ENCODE measurements at places on chromosomes 5 and 9.

- no peak for DNase-seq
These were observed 13.5 kb downstream of the SDHA start for GRCh38 chr5:231661-232060.

DNA sequence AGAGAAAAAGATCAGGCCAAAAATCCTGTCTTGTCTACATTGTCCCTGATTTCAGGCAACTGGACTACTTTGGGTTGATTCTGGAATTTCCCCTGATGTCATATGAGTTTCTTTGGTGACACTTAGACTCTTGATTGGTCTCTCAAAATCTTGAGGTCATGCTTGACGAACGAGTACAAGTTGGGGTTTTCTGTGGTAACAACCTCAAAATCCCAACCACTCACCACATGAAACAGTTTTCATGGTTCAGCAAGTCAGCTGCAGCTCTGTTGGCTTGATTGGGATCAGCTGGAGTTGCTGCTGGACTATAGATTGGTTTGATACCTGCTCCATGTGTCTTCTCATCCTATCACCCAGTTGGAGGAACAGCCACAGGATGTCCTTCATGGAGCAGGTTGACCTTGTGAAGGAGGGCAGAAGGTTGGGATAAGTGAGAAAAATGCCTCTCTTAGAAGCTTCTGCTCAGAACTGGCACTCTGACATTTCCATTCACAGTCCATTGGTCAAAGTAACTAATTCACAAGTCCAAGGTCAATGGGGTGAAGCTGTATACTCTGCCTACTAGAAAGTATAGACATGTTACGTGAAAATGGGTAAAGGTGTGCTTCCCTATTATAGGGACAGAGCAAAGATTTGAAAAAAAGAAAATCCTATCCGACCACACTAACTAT lies 284.5 kb downstream of the SH3GL2 start:
- no peak for DNase-seq

DNA sequence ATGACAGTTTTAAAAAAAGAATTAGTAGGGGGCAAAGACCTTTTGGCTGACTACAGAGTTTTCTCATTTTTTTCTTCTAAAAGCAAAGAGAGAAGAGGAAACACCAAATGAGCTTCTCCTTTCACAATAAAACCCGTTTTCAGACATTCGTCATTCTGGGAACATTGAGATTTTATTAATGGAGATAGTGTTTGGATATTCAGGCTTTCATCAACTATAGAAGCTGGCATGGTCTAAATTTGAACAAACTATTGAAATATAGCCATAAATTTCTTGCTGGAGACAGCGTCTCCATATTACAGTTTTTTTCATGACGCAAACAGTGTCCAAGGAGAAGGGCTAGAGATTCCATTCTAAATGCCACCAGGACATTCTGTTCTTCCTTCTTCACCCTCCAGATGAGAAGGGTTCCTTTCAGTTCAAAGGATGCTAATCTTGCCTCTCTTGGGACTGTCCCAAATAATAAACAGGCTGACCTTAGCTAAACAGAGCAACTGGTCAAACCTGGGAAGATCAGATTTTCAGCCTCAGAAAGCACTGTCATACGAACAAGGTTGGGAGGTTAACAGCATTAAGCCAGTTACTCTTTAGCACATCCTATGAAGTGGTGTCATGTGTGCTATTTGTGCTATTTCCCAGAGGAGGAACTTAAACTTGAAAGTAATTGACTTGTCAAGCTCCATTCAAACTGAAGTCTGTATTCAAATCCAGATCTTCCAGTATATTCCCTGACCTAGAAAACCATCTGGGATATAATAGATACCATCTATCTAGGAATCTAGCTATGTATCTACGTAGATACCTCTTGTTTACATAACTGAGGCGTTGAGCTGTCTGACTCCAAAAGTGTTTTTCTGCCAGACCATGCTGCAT lies 125.6 kb downstream of the LPAR1 start:
- no peak for DNase-seq

DNA sequence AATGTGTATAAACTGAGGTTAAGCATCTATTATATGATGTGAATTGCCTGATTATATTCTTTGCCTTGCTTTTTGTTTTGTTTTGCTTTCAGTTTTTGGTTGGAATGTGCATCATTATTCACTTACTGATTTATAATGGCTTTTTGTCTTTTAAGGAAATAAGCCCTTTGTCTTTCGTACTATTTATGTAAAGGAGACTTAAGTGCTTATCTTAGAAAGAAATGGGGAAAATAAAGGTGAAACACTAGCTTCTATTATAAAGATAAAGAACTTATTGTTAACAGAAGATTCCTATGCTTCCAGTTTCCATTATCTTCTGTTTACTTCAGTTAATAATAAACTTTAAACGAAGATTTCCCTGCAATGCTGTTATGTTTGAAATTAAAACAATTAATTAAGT lies 23.3 kb downstream of the COX7C start:
- DNase-seq: no peak

- DNase-seq: no peak
These were observed 75.8 kb downstream of the MACROH2A1 start for GRCh38 chr5:135323227-135323626.
